ENCODE measurements at places on chromosomes 3 and 15.

GRCh38 chr3:141336672-141337522 lies 31.4 kb upstream of the ZBTB38 start:
- DNase-seq: no peak

- no peak for DNase-seq
Observed at GRCh38 chr15:68526269-68526668, 52.5 kb upstream of the CORO2B start.

GRCh38 chr3:56064684-56065083 lies 403.6 kb downstream of the ERC2 start:
- no peak for DNase-seq

- peak; percentile 80 for DNase-seq
Observed at GRCh38 chr3:170584585-170585007, 1.3 kb downstream of the SLC7A14 start.

GRCh38 chr15:96351761-96352603 lies 21.5 kb downstream of the NR2F2 start:
- no peak for DNase-seq

- DNase-seq: no peak
Observed at GRCh38 chr15:39999538-40000200, 39.3 kb downstream of the SRP14 start.

DNA sequence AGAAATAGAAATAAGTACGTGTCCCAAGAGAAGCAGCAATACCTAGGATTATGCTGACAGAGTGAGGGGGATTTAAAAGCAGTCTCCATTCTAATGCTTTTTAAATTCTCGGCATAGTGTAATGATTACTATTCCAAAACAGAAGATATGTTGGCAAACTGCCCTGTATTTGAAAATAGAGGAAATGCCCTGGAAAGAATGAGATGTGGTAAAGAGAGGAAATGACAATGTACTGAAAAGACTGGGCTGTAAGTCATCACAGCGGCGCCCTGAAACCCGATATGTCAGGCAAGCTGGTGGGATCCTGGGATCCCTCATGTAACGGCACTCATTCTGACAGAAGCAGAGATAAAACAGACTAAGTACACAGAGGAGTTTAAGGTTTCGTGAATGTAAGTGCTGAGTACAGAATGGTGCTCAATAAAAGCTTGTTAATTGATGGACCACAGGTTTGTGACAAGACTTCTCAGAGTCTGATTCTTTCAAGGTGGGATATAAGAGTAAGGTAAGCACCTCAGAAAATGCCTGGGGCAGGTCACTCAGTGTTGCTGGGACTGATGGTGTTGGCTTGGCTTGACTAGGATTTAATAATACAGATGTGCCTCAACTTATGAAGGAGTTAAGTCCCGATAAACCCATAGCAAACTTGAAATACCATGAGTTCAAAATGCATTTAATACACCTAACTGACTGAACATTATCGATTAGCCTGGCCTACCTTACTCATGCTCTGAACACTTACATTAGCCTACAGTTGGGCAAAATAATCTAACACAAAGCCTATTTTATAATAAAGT lies 91.4 kb downstream of the NFKBIZ start:
- DNase-seq: no peak

DNA sequence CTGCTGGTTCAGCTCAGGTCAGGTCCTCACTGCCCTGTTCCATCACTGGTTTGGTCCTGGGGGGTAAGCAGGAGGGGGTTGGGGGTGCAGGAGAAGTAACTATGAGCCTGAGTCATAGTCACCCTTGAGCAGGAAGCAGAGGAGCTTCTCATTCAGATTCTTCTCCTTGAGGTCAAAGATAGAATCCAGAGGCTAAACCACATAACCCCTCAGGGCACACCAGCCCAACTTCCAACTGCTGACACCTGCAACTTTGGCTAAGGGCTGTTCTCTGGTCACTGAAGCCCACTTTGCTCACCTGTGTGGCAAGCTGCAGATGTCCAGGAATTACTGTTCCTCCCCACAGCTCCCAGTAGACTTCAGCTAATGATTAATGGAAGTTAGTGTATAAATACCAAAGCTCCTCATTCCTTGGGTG lies 48.8 kb upstream of the LRRFIP2 start:
- DNase-seq: no peak

GRCh38 chr3:71578054-71578751 lies 5.3 kb downstream of the FOXP1 start:
- no peak for DNase-seq

DNA sequence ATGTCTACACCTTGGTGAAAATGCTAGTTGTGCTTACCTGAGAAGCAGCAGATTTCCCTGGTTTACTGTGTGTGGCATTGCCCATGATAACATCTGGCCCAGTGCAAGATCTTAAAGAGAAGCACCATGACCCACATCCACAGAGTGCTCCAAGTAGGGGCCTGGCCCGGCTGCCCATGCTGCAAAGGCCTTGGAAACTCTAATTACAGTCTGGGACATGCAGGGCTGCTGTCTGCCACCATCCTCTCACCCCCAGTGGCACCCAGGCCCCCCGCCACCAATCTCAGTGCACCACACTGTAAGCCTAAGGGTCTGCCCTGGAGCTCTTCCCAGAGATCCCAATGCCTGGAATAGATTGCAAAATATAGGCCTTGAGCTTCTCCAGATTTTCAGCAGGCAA lies 132.6 kb downstream of the CHDH start:
- no peak for DNase-seq

DNA sequence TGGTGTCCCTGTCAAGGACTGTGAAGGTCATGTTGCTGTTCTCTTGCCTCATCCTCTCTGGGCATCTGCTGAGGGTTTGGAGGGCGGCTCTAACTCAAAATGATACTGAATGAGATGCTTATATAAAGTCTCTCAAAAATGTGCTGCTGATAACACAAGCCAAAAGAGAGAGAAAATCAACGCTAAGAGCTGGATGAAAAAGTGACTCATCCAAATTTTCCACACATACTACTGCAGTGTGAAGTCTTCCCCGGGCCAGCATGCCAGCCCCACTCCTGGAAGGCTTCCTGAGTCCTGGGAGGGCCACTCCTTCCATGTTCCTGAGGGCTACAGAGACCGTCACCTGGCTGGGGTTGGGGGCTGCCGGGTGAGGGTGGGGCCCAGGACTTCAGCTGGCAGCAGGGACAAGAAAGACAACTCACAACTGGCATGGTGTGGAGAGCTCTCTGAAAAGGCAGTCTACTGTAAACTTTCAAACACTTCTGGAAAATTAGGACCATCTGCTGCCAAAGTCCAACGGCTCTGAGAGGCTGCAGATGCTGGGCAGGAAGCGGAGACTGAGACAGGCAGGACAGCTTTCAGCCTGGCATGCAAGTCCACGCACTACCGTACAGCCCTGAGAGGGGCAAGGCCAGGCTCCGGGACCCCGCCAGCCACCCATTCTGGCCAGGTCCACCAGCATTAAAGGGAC lies 200.3 kb downstream of the ADAMTS17 start:
- no peak for DNase-seq

- DNase-seq: peak; percentile 59
Observed at GRCh38 chr3:138941259-138941885, 5.6 kb downstream of the FOXL2 start.

DNA sequence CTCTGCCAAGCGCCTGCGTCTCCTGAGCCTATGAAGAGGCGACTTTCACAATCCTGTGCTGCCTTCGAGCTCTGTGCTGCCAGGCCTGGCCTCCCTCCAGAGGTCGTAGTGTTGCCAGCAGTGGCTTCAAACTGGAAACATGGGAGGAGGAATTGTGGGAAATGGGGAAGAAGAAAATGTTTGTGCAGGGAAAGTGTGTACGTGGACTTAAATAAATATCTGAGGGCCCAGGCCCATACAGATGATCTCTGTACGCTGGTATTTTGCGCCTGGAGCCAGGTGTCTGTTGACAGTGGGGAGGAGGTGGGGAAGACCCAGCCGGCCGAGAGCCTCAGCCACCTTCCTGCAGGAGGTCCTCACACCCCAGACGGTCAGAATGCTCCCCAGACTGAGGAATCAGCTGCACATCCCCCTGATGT lies 44.6 kb downstream of the ZBTB38 start:
- DNase-seq: no peak
